ENCODE measurements at places on chromosomes 1 and 21.

DNA sequence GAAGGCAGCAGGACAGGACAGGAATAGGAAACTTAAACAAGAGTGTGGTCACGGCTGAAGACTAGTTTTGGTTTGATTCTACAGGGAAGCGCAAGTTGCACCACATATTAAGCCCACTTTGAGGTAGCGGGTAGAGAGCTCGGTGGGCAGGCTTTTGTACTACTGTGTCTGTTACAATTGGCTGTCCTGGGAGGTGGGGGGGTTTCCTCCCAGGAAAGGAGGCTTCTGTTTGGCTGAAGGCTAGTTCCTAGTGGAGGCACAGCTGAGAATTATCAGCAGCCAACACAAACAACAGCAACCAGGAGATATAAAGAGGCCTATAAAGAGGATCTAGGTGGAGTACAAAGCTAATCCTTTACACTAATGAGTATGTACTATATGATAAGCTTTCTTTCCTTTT, 62.7 kb downstream of the ZNF648 start:
- no peak for DNase-seq

DNA sequence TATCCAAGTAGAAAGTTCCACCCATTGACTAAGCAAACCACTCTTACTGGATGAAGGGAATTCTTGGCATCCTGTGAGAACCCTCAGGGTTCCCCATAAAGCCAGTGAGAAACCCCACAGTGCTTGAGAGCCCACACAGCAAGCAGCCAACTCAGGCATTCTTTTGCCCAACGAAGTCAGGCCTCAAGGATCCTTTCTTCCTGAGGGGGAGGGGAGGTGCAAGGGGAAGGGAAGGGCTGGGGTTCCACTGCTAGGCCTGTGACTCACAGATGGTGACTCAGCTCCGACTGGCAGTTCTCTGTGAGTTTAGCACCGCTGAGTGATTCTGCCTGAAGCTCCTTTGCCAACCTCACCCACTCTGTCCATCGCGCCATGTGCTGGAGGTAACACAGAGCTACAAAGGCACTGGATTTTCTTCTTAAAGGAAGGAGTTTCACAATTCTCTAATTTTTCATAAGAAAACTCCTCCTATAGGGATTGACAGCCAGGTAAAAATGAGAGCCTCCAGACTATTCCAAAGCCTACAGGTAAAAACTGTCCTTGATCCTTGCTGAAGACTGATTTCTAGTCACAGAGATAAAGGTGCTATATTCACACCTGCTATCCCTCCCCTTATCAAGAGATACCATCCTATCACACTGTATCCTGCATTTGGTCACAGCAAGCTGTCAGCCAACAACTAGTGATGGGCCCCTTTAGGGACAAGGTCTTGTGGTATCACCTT, 4.8 kb downstream of the ENO1 start:
- peak; percentile 63 for DNase-seq

DNA sequence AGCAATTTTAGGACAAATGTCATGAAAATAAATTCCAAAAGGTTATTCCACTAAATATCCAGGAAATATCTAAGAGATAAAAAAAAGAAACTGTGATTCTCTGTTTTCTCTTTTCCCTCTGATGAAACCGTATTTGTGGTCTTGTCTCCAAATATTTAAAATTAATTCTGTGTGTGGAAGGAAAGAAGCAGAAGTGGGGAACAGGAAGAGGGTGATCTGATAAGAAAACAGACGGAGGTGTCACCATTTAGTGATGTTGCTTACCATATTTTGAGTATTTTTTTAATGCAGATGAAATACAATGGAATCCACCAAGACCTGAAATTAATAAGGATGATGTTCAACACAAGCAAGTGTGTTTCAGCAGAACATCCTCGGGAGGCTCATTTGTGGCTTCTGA, 29.6 kb downstream of the CLCA1 start:
- no peak for DNase-seq

GRCh38 chr1:184664042-184664660, 90.5 kb downstream of the EDEM3 start:
- DNase-seq = no peak

DNA sequence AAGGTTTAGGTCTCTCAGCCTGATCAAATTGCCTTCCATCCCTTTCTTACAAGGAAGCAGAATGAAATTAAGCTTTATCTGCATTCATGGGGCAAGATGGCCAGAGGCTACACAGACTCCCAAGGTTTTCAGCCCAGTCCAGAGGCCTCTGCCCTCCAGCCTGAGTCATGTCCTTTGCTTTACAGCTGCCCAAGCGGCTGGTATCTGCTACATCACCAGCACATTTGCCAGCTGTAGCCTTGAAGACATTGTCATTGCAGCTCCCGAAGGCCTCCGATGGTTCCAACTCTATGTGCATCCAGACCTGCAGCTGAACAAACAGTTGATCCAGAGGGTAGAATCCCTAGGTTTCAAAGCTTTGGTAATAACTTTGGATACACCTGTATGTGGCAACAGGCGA, 16.0 kb downstream of the HAO2 start:
- no peak for DNase-seq

DNA sequence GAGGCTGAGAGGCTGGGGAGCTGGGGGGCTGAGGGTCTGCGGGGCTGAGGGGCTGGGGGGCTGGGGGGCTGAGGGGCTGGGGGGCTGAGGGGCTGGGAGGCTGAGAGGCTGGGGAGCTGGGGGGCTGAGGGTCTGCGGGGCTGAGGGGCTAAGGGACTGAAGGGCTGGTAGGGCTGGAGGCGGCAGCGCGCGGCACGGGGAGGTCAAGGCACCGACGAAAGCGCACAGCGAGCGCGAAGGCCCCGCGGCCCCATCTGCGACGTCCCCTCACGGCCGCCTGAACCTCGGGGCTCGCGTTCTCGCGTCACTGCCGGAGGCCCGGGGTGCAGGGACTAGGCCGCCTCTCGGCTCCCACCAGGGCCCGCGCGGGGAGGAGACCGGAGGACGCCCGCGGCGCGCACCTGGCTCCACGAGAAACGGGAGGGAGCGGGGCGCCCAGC, 356 bp downstream of the INTS11 start:
- DNase-seq = no peak

- no peak for DNase-seq
Observed at GRCh38 chr1:5191470-5191869, 537.1 kb downstream of the AJAP1 start.

GRCh38 chr21:19713313-19713712, 1284.9 kb upstream of the NCAM2 start:
- no peak for DNase-seq

DNA sequence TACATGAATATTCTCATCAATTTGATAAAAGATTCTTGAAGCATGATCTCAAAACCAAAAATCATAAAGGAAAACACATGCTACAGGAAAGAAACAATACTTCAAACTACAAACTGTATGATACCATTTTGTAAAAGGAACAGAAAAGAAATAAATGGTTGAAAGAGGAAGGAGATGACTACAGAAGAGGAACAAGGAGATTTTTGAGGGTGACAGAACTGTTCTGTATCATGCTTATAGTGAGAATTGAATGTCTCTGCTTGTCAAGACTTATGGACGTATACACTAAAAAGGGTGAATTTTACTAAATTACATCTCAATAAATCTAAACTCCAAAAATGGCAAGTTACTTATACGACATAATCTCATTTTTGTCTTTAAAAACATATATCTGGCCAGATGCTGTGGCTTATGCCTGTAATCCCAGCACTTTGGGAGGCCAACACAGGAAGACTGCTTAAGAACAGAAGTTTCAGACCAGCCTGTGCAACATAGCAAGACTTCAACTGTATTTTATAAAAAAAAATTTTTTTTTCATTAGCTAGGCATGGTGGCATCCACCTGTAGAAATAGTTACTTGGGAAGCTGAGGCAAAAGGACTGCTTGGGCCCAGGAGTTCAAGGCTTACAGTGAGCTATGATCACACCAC, 125.4 kb downstream of the EIF4G3 start:
- DNase-seq = no peak

DNA sequence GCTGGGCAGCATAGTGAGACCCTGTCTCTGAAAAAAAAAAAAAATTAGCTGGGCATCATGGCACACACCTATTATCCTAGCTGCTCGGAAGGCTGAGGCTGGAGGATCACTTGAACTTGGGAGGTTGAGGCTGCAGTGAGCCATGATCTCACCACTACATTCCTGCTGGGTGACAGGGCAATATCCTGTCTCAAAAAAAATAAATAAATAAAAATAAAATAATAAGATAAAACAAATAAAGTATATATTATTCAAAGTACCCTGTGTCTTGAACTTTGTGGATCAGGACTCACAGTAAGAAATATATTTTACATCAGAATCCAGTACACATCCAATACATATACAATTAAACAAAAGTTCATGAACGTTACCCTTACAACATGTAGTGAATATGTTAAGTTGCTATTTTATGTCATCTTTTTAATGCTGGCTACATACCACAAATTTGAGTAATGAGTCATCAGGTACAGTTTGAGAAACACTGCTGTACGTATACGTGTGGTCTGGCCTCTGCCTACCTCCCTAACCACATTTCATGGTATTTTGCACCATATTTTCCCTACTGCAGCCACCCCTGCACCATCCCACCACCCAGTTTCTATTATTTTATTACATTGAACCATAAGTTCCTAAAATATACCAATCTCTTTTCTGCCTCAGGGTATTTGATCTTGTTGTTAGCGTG, 4.4 kb downstream of the NME7 start:
- DNase-seq = no peak

DNA sequence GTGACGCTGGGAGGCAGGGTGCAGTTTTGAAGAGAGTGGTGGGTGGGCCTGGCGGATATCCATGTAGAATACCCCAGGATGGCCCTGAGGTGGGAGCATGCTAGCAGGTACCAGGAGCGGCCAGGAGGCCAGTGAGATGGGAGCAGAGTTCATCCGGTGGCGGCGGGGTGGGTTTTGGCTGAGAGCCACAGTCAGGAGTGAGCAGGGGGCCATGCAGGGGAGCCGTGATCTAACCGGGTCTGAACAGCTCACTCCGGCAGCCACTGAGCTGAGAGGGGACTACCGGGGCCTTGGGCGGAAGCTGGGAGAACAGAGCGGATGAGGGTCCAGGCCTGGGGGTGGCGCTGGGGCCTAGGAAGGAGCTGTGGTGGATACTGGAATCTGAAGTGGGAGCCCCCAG, 47.6 kb upstream of the LRP8 start:
- DNase-seq = no peak

DNA sequence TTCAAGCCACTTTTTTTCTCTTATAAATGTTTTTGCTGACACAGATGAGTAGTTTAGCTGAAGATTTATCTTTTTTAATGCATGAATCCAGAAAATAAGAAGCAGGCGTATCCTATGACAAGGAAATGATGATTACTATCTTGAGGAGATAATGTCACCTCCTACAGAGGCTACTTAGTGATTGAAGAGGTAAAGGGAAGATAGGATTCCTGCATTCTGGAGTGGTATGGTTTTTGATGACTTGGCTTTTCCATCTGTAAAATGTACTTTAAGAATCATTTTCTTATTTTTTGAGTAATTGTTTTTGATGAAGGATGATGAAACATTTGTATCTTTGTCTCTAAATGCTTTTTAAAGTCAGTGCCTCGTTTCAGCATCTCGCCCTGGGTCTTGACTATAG, 122.9 kb downstream of the SPATA46 start:
- DNase-seq = no peak

GRCh38 chr1:48684381-48684780, 92.3 kb downstream of the BEND5 start:
- DNase-seq = no peak

DNA sequence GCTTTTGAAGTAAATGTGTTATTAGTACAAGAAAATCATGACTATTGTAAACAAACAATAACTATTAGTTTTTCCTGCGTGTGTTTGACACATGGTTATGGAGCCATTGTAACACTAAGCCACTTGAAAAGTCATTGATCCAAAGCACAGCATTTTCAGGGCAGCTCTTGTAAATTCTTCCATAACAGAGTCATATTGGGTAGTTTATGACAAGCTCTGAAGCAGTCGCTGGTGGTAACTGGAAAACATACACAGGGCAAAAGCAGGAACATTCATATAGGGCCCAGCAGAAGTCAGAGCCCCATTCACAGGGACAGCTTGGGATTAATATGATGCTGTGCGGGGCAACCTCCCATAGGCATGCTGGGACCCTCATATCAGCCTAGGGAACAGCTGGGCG, 483.2 kb upstream of the PTBP2 start:
- no peak for DNase-seq

DNA sequence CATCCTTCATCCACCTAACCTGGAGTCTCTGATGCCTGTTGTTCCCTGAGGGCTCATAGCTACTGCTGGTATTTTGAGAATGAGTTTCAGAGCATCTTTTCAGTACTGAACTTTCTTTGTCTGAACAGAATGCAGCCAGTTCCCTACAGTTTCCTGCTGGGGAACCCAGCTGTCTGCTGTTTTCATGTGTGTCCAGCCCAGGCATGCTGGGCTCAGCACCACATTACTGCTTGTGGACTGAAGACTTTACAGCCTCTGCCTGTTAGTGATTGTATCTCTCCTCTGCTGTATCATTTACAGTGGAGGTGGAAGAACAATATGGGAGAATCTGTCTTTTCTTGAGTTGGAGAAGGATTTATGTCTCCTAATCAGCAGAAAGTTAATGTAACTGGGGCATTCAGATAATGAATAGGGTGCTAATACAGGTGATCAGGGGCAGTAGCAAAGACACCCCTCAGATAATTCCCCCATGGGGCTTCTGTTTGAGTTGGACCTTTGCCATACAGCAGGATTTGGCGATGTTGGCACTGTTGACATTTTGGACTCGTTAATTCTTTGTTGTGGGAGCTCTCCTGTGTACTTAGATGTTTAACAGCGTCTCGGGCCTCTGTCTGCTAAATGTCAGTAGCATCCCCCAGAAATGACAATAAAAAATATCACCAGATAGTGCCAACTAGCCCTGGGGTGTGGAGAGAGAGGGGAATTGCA, 207.7 kb downstream of the HHAT start:
- no peak for DNase-seq

DNA sequence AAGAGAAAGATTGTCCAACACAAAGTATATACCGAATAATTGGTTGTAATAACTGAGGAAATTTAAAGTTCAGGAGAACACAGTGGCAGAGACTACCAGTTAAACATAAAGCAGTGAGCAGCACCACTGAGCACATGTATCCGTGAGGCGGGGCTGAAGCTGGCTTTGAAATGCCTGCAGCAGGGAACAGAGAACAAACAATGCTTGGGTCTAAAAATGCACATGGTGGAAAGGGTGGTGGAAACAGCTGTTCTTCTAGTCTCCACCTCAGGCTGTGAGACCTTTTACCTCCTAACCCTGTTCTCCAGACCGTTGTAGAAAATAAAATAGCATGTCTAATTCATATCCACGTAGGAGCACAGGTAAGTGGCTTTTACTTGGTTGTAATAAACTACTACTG, 7.7 kb upstream of the GNG4 start:
- no peak for DNase-seq

DNA sequence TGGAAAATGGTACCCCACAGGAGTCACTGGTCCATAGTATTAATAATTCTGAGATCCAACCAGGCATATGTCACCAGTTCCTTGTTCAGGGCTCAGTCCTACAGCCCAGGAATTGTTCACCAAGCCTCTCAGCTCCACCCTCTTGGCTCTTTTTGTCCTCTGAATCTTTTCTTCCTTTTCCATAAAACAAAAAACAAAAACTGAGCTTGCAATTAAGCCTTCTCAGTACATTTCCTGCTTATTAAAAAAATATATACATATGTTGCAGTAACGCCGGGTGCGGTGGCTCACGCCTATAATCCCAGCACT, 23.4 kb upstream of the KIF1B start:
- no peak for DNase-seq

GRCh38 chr1:33099290-33100118, 18.6 kb downstream of the AZIN2 start:
- DNase-seq = peak; percentile 66

- no peak for DNase-seq
Observed at GRCh38 chr1:47993416-47993740, 3.8 kb downstream of the TRABD2B start.
